Activated CD4-positive, alpha-beta T cell treated with anti-CD3 and anti-CD28 coated beads for 36 hours (primary cell): ENCODE measurements at places on chromosomes 11 and 22.

- H3K27ac ChIP-seq = no peak overlapping the region
- peaks cover 8% of the 10 kb centered on the region for H3K27me3 ChIP-seq
- DNase-seq = peak; percentile 83
- H3K4me1 ChIP-seq = peaks cover 3% of the 10 kb centered on the region
- H3K4me3 ChIP-seq = no peak overlapping the region
- no peaks in the 10 kb centered on the region for H3K36me3 ChIP-seq
These were observed 141.1 kb upstream of the NARS2 start for GRCh38 chr11:78715639-78716311.

GRCh38 chr22:27370987-27371386 lies 430.6 kb downstream of the MN1 start:
- H3K27ac ChIP-seq = no peak overlapping the region
- H3K27me3 ChIP-seq = peaks cover 21% of the 10 kb centered on the region
- H3K4me1 ChIP-seq = no peaks in the 10 kb centered on the region
- no peak overlapping the region for H3K4me3 ChIP-seq
- DNase-seq = no peak

DNA sequence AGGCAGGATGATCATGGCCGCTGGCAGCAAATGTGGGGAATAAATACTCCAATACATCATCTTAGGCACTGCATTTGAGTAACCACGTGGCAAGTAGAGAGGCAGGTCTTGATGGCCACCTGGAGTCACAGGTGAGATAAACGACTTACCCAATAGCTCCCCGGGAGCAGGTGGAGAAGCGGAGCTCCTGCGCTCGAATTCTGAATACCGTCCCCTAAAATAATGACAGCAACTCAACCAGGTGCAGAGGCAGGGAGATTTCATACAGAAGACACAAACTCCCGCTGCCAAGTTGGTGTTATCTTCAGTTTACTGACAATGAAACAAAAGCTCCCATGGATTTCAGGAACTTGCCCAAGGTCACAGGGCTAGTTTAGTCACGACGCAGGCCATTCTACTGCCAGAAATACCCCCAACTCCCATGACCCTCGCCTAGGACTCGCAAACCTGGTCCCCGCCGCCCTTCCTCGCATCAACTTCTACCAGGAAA lies 437 bp downstream of the SLC43A3 start:
- peaks cover 39% of the 10 kb centered on the region for H3K4me1 ChIP-seq
- DNase-seq = peak; percentile 43
- H3K36me3 ChIP-seq = peaks cover 52% of the 10 kb centered on the region
- peak overlapping the region; percentile 98 for H3K4me3 ChIP-seq
- H3K27ac ChIP-seq = peak overlapping the region; percentile 95

DNA sequence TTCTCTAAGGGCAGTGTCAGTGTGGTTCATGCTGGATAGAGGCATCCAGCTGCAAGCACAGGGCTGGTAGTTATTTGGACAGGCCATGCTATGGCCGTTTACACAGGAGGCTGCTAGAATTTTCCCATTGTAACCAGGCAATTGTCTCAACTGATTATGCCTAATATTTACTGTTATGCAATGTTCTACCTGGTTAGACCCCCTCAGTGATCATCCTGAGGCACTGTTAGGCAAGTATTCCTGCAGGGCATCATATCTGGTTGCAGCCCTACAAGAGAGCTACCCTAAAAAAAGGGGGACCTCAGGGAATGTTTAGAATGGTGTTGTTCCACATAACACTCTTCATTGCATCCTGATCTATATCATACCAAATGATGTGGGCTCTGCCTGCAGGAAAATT lies 1124.6 kb downstream of the JRKL start:
- H3K27ac ChIP-seq = no peak overlapping the region
- no peak for DNase-seq
- H3K4me1 ChIP-seq = no peaks in the 10 kb centered on the region
- no peak overlapping the region for H3K4me3 ChIP-seq
